ENCODE measurements at places on chromosomes 3 and 15.

DNA sequence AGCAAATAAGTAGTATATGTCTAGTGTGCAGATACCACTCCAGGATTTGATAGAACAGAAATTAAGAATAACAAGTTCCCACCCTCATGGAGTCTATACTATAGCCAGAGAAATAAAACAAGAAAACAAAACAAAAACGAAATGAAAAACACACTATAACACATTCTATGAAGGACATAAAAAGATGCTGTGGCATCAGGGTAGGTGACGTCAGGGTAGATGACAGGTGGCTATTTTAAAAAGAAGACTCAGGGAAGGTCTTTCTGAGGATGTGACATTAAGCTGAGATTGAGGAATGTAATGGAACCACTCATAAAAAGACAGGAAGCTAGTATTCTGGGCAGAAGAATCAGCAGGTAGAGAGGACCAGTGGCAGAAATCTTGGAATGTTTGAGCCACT, 469.6 kb downstream of the RAP2B start:
- DNase-seq, result no peak

DNA sequence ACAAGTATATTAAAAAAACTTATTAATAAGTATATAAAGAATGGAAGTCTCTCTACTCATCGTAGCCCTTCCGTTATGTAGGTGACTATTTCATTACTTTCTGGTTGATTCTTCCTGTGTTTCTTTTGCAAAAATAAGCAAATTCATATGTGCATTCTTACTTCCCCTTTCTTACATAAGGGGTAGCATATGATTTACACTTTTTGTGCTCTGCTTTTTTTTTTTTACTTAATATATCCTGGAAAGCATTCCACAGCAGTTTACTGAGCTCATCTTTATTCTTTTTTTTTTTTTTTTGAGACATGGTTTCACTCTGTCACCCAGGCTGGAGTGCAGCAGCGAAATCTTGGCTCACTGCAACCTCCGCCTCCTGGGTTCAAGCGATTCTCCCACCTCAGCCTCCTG, 12.9 kb downstream of the SCAMP5 start:
- DNase-seq, result no peak

- no peak for DNase-seq
Observed at GRCh38 chr3:184489268-184489841, 72.2 kb upstream of the EPHB3 start.

DNA sequence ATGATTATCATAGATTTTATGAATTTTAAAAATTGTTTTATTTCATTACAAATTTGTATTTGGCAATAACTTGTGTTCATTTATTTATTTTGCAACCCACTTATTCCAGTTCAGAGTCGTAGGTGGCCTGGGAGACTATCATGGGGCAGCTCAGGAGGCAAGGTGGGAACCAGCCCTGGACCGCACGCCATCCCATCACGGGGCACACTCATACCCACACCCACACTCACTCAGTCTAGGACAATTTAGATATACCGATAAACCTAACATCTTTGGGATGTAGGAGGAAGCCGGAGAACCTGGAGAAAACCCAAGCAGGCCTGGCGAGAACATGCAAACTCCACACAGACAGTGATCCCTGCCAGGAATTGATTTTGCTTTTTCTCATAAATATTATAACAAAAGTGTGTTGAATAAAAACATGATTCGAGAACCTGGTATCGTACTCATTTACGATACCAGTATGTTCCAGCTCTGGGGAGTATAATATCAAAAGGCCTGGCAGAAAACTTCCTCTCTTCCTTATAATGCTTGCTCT, 205.3 kb downstream of the NFKBIZ start:
- no peak for DNase-seq

- no peak for DNase-seq
Observed at GRCh38 chr3:47976135-47976732, 40.0 kb downstream of the MAP4 start.

DNA sequence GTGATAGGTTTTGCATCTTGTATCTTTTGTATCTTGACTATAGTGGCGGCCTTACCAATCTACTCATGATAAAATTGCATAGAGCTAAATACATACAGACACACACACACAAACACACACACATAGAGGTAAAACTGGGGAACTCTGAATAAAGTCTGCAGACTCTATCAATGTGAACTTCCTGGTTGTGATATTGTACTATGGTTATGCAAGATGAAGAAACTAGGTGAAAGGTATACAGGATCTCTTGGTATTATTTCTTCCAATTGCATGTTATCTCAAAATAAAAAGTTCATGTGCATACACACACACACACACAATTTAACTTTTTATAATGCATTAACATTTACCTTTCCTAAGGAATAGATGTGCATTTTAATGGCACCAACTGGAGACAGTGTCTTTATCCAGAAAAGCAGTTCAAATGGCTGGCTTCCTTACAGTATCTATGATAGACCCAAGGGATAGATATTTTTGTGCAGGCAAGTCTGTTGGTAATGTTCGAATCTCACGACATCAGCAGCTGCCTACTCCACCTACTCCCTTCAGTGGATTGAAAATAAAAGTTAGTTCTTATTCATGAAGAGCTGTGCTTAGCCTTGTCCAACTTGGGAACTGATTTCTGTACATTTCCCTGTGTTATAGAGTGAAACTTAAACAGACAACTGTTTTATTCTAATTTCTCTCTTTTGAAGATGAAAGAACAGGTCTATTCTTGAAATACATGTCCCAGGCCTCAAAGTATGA, 46.9 kb upstream of the SPRED1 start:
- no peak for DNase-seq

GRCh38 chr3:126553284-126554084, 5.2 kb downstream of the C3orf22 start:
- DNase-seq, result no peak

- no peak for DNase-seq
Observed at GRCh38 chr3:30500666-30501399, 105.6 kb upstream of the TGFBR2 start.

GRCh38 chr15:61556037-61556648, 327.0 kb upstream of the RORA start:
- no peak for DNase-seq

GRCh38 chr3:23096041-23096440, 107.1 kb upstream of the UBE2E2 start:
- no peak for DNase-seq

- no peak for DNase-seq
Observed at GRCh38 chr3:42823351-42823750, 14.1 kb downstream of the ACKR2 start.

GRCh38 chr3:74535281-74535680, 79.2 kb downstream of the CNTN3 start:
- no peak for DNase-seq

- DNase-seq, result no peak
Observed at GRCh38 chr3:99909714-99910495, 92.2 kb downstream of the CMSS1 start.

DNA sequence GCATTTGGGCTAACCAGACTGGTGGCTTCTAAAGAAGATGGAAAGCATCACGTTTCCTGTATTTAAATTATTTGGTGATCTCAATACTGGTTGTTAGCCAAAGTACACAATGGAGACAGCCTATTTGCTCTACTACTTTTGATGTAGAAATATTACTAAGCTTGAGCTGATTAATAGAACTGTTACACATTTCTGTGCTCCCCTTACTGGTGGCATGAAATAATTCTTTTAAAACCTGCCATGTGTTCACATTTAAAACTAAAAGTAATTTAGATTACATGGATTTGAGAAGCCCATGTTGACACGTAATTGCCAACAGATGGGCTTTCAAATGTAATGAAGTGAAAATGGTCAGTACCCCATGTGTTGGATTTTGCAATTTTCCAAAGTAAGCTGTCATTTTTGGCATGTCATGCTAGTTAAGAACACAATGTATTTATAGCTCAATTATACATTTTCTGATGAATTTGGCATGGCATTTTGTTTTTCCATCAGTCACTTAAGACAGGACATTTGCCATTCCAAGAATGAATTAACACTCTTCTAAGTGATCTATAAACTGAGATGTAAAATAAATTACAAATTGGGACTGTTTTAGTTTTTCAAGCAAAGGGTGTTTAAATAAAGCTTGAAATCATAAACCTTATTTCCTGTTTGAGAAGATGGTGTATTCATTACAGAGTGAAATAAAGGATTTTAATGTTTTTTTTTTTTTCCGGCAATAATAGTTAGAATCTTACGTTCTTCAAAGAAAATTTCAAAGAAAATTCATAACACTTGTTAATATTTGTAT, 10.8 kb upstream of the RARRES1 start:
- no peak for DNase-seq

DNA sequence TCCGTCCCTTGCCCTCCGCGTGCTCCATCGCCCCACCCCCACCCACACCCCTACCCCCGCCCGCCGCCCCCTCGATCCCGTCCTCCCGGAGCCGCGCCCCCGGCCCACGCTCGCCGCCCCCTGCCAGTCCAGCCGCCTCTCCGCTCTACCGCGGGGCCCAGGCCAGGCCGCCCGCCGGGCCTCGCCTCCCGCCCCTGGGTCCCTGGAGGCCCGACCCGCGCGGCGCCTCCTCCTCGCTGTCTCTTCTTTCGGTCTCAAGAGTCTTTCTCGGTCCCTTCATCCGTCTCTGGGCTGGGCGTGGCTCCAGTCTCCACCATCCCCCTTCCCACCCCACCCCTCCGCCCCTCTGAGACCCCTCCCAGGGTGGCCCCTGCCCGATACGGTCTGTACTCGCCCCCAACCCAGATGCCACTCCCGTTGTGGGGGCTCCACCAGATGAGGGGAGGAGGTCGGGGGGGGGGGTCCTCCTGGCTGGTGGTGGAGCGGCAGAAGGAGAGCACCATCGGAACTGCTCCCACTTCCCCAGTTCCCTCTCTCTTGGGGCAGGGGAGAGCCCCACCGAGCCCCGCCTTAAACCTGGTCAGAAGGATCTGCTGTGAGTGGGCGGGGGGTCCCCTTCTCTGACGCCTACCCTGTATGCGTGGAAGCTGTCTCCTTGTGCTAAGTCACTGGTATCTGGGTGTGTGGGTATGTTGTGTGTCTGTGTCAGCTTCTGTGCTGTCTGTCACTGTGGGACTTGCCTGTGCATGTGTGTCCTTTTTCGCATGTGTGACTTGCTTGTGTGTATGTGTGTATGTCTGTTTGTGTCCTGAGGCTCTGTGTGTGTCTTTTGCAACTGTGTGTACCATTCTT, 1.0 kb downstream of the PRKCD start:
- peak; percentile 32 for DNase-seq

DNA sequence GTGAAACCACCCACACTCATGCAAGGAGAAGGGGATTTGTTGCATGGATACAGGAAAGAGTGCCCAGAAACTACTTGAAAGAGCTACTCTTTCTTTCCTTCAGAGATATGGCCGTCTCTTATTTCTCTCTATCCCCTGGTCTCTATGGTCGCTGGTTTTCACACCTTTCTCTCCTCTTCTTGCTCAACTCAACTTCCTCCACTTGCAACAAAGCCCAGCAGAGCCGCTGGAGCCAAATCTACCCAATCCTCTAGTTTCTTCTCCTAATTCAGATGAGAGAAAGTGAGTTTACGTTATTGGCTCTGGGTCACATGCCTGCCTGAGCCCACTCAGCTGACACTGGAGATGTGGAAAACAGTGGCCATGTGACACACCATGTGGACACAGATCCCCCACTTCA, 215.2 kb downstream of the OSBPL10 start:
- no peak for DNase-seq

DNA sequence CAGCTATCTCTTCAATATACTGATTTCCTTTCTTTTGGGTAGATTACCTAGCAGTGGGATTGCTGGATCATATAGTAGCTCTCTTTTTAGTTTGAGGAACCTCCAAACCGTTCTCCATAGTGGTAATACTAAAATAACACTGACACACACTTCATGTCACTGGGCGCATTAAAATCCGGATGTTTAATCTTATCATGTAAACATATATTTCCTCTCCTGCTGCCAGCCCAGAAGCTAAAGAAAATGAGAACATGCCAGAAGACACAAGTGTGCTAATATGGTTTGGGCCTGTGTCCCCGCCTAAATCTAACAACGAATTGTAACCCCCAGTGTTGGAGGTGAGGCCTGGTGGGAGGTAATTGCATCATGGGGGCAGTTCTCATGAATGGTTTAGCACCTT, 23.6 kb upstream of the KCNMB2 start:
- DNase-seq, result no peak

DNA sequence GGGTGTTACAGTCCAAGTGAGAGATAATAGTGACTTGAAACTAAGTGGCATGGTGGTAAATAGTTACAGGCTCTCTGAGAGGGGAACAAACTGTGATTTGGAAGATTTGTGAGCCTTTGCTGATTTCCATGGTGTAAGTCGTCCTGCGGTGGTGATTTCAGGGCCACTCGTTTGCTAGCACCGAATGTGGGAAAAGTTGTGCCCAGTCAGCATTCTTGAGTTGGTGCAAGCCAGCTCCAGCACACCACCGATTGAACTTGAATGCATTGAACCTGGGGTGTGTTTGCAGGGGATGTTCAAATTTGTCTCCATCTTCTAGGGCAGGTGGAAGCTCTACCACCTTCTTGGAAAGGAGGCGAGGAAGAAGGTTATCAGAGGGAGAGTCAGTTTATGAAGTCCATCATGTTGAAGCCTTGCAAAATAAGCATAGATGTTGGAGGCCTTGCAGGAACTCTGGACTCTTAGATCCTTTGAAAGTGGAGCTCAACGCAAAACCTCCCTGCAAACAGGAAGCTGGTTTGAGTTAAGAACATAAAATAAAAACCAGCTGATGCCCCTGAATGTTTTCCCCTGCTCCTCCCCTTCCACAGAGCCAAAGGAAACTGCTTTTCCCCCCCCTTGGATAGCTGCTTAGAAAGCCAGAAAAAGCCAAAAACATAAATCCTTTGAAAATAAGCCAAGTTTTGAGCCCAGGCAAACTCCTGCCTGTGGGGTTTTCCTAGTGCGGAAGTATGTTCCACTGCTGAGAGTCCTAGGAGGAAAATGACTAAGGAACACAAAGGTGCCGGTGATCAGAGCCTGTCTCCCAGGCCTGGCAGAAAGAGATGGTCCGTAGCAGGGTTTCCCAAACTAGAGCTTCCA, 21.9 kb downstream of the MAPKBP1 start:
- no peak for DNase-seq

GRCh38 chr15:79170256-79170664, 79.7 kb upstream of the RASGRF1 start:
- no peak for DNase-seq

DNA sequence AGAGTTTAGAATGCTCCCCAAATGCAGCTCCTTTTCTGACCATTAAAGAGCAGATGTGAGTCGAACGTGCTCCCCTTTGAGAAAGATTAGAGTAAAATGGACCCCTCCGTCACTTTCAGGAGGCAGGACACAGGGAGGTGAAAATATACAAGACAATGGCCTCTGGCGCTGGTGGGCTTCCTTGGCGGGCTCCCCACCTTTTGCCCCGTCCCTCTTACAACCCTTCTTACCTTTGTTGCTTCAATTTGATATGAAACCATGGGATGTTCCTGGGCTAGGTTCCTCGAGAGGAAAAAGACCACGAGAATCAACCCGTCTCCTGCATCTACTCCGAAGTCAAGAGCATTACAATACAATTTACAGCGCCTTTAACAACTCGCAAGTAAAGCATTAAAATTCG, 214.2 kb downstream of the MEIS2 start:
- DNase-seq, result no peak

DNA sequence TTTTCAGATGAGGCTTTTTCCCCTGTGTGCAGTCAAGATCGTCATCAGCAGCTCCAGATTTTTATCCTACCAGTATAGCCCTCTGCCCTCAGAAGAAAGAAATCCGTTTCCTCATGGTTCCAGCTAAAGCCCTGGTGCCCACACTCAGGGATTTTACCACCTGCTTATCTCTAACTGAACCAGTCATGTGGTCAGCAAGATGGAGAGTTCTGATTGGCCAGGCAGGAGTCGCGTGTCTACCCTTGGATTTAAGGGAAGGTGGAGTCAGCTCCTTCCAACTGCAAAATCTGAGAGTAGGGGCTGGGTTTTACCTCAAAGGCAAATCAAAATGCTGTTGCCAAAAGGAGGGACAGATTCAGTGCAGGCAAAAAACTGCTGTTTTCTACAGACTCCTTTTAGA, 135.3 kb downstream of the LRTM1 start:
- DNase-seq, result no peak

- no peak for DNase-seq
Observed at GRCh38 chr3:177688152-177688551, 490.9 kb upstream of the TBL1XR1 start.
